ENCODE measurements at places on chromosomes 2 and 18.

DNA sequence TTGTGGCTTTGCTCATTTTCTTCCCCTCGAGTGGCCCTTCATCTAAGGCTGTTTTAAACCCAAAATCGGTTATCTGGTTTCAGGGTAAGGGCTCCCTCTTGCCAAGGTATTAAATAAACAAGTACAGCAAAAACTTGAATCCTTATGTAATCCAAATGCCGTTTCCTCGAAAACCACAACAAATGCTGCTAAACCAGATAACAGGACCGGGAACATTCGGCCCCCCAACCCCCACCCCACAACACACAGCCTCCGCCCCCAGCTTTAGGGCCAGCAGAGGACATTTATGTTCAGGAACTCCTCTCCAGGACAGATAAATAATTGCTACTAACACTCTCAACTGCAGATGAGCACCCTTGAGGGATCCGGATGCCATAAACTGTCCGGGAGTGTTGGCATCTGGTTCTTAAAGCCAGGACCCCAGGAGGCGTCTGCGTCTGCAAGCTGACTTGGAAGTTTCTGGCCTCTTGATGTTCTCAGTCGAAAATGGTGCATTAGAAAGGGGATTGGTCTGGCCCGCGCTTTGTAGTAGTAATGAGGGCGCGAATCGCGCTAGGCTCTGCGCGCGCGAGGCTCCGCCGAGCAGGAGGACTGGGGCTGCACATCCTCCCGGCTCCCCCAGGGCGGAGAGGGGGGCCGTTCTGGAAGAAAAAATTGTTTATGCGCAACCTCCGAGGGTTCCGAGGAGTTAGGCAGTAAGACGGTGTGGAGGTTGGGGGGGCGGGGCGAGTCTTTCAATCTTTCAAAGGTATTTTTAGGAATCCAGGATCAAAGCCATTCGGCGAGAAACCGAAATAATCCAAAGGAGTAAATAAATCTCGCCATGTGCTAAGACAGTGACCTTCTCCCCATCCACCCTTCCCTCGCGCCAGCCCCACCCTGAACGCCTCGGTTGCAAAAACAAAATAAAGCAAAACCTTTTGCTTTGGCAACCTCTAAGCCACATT is 3.9 kb upstream of the ID2 start:
- no peak for DNase-seq

DNA sequence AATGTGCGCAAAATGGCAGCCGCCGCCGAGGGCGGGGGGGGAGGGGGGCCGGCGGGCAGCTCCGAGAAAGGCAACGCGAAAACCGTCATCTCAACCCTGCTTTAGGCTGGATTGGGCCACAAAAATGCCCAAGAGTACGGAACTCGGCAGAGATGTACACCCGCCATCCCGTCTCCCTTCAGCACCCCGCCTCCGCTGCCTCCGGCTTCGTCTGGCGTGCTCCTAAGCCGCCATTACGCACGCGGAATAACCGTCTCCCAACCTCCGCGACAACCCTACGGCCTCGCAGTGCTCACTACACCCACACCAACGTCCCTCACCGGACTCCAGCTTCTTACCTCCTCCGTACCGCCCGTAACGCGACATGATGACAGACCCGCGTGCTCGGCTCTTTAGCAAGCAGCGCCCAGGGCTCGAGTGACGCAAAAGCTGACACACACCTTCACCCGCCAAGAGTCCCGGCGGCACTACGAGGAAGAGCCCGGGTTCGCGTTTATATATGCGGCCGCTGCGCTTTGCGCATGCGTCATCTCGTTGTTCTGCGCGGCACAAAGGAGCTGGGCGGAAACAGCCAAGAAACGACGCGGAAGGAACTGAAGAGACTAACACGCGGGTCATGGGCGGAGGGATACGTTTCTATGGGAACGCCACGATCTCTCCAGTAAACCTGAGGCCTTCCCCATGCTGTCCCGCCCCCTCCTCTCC is at the start of gene SRSF7:
Gene SRSF7, minus strand, starts transcription at position 471 of the 705 bp plus-strand sequence. Its CDS starts 105 bp downstream, at position 366.
- peak; percentile 95 for DNase-seq

DNA sequence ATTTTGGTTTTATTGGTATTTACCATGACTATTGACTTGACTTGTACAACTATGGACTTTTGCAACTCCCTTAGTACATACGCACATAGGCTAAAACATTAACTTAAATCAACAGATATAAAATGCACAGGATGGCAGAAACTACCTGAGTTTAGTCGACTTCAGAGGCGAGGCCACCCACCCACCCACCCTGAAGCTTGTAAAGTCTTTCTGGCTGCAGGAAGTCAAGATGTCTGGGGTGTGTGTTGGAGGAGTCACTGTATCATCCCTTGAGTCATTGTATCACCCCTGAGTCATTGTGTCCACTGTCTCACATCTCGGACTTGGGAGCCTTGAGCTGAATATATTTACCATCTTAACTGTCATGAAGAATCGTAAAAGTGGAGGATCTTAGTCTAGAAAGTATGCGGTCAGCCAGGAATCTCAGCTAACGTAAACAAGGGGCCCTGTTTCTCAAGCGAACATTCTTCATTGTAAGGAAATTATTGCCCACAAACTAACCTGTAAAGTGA is 140.0 kb upstream of the ST6GAL2 start:
- peak; percentile 92 for DNase-seq

DNA sequence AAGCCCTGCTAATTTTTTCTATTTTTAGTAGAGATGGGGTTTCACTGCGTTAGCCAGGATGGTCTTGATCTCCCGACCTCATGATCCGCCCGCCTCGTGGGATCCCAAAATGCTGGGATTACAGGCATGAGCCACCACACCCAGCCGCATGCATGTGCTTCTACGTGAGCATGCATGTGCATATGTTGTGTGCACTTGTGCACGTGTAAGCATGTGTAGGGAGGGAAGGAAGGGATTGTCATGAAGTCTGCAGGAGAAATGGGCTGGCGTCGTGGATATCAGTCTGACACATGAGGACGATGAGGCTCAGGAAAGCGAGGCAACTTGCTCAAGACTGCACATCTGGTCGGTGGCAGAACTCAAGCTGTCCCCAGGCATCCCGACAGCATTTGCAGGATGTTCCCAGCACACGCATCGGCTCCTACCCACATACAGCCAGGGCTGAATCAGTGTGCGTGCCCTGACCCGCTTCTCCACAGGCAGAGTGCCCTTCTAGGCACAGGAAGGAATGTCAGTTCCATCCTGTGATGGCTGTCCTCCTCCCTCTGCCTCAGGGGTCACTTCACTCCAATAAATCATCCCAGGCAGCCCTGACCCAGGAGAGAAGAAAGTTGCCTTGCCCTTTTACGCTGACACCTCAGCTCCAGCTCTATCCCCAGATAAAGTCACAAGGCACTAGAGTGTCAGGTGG is 49.9 kb upstream of the SLC14A2 start:
- no peak for DNase-seq

- DNase-seq: no peak
Measured at GRCh38 chr2:219613461-219614070, 13.9 kb upstream of the SLC4A3 start.

DNA sequence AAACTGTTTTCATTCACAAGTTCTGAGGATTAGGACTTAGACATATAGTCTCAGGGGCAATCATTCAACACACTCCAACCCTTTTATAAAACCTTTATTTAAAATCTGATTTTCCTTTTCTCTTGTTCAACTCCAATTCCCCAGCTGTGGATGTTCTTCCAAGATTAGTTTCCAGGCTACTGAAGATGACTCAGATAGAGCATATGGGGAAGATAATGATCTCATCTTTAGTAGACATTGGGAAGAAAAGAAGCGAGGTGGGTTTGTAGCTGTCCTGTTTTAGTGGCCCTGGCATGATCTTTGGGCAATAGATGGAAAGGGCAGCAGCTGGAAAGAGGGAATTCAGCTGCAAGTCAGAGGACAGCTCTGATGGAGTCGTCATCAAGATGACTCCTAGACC is 247.7 kb upstream of the CCDC68 start:
- peak; percentile 31 for DNase-seq

GRCh38 chr2:80019571-80020460 is 284.7 kb downstream of the LRRTM1 start:
- DNase-seq: no peak

- DNase-seq: no peak
Measured at GRCh38 chr2:25324905-25325592, 16.7 kb downstream of the DNMT3A start.

DNA sequence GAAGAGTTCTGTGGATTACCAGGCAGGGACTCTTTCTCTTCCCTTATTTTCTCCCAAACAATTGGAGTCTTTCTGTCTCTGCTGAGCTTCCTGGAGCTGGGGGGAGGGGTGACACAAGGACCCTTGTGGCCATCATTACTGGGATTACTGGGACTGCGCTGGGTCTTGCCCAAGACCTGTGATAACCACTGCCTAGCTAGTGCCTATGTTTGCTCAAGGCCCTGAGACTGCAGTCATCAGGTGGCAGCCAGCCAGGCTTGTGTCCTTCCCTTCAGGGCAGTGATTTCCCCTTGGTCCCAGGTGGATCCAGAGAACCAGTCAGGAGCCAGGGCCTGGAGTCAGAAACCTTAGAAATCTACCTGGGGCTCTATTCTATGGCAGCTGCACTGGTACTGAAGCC is 355.6 kb downstream of the PARD3B start:
- peak; percentile 32 for DNase-seq

Data from HT1080 (cell line).